ENCODE measurements at places on chromosomes 2 and 18. TPM values are rescaled to one million over a fixed set of nuclear protein-coding genes. Genes with fewer than 3 reads are reported as not detected.

Gene SLC11A1
- 4.4 TPM for total RNA-seq

Gene SRSF7
- total RNA-seq, result 45.9 TPM

Gene FKBP1B
- 3.1 TPM for total RNA-seq

Gene ASB18
- total RNA-seq, result 4.5 TPM

Gene SLC30A3
- total RNA-seq, result 10.4 TPM

Gene DNAJB2
- 83.3 TPM for total RNA-seq

Gene UXS1
- total RNA-seq, result 21.0 TPM

Gene LRRC30
- not detected for total RNA-seq

Gene PGAP1
- total RNA-seq, result 5.5 TPM

Gene PTPRN
- not detected for total RNA-seq
